Choroid plexus epithelial cell (primary cell): ENCODE measurements at places on chromosomes 7 and 10.

DNA sequence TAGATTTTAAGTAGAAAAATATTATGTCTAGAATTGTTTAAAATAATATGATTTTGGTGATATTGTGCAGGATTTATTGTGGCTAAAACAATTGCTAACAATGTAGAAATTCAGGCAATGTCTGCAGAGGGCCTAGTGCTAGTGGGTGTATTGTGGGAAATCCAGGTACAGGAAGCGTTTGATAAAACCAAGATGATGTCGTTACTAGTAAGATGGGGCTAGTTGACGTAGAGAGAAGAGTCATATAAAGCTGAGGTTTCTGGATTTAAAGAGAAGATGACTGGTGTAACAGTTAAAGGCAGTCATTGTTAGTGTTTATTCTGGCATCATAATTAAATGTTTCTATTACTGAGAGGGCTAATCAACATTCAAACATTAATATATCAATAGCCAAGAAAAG, 43.5 kb downstream of the ADK start:
- DNase-seq: no peak

DNA sequence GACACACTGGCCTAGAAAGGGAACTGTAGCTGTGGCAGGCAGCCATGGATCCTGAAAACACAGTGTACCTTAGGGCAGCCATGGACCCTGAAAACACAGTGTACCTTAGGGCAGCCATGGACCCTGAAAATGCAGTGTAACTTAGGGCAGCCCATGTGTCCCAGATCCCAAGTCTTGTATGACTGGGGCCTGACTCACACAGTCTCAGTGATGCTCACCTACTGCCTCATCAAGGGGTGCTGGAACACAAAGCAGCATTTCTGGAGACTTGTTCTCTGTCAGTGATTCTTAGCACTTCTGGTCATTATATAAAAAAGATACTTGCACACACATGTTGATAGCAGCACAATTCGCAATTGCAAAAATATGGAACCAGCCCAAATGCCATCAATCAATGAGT, 70.2 kb upstream of the LAMB4 start:
- DNase-seq: no peak

- DNase-seq: no peak
Measured at GRCh38 chr10:54081950-54082349, 719.1 kb downstream of the PCDH15 start.

DNA sequence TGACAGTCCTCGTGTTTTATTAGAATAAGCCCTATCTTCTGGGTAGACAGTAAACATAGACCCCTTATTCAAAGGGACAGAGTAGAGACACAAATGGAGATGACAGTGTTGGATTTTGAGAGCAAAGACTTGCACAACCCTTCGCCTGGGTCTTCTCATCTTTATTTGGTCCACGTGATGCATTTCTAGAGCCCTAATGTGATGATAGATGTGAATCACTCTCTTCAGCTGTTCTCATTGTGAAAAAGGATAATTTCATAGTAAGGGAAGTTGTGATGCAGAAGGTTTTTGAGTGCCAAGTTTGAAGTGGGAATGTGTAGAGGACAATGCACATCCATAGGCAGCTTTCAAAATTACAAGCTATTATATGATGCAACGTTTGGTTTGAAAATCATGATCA, 86.3 kb downstream of the CREB5 start:
- no peak for DNase-seq

DNA sequence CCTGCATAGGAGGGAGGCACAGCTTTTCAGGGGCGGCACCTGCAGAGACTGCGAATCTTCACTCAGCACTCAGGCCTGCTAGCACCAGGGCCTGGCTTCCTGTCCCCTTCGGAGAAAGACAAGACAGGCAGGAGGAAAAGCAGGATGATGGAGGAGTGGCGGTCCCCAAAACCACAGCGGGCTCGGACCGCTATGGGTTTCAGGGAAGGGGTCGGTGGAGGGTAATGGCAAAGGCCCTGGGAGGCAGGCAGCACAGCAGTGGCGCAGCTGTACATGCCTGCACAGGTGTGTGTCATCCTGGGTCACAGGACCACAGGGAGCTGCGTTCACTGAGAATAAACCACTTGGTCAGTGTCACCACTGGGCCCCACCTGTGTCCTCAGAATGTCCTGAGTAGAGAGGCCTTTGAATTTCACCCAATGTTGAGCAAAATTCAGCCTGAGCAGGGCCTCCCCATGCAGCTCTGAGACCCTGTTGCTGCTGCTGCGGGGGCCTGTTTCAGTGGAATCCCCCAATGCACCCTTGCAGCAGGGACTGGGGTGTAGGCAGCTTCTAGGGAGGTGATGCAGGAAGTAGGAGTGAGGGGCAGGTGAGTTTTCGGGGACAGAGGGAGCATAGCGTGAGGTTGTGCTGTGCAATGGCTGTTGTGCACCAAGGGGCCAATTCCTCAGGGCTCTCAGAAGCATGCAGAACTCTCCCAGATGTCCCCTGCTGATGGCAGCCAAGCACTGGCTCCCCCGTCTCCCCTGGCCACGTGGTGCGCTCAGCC, 90.6 kb upstream of the PPP2R2D start:
- no peak for DNase-seq

DNA sequence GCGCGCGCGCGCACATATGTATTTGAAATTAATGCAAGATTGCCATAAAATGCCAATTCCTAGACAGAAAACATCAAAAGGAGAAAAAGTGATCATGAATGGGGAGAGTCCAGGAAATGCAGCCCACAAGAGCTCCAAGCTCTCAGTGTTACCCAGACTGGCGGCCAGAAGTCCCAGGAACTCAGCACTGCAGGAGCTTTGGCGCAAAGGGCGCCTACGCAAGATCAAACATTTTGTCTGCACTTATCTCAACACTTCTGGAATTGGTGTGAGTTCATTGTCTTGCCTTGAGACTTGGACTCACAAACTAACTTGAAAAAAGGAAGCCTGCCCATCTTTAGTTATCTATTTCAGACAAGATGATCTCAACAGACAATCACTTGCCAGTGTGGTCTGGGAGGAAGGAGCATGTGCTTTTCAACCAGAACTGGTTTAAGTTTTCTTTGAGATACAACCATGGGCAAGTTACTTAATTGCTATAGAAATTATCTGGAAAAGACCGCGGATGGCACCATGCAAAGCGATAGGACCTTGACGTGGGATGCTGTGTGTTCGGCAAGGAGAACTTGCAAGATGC, 77.2 kb downstream of the KIAA1549 start:
- no peak for DNase-seq

DNA sequence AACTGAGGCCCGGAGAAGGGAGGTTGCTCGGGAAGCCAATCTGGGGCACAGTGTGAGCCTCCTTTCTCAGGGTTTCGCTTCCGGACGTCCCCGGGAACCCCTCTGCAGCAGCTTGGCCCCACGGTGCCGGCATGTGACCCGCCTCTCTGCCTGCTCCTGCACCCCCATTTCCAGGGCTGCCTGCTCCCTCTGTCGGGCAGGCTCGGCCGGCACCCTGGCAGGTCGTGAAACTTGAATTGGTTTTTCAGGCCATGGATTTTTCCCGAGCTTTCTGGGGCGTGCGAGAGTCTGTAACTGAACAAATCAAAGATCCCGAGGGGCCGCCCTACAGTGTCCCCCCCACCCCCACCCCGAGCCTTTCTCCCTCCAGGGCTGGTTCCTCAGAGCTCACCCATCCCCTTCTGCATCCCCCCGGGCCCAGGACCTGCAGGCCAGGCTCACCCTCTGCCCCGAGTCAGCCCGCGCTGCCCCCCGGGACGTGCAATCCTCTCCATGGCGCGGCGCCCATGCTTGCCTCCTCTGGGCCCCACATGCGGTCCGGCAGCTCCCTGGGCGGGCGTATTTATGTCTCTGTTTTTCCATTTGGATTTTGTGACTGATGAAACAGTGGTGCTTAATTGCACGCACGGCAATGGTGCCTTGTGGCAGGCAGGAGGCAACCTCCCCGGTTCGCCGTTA, 58.1 kb downstream of the UNCX start:
- DNase-seq: no peak

- no peak for DNase-seq
Measured at GRCh38 chr7:28362812-28363211, 49.5 kb upstream of the CREB5 start.

DNA sequence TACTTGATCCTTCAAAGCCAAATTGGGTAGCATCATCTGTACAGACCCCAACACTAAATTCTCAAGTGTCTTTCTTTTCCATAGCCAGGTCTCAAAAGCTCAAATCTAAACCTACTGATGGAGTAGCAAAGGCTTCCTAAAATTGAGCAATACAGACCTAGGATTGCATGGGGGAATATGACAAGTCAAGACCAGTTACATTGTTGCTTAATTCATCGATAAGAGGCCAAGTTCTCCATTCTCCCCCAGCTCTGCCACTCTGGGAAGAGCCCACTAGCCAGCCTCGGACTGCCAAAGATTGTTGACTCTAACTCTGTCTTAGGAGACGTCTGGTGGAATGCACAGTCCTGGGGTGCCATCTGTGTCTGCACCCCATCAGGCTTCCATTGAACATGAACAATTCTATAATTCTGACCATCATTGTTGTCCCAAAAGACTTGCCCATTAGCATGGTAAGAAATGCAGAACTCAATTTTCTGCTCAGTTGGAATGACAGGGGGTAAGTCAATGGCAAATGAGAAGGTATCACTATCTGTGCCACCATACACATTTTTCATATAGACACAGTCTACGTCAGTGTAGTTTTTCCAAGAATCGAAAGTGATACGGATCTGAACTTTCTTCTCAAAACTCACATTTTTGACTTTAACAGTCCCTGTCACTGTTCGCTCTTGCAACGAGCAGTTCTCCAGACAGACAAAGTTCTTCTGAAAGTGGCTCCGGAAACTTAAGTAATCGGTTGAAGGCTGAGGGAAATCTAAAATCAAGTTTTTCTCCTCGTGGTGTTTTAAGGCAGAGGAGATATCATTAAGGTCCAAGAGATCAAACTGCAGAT, 2.9 kb downstream of the PPP1R3C start:
- DNase-seq: no peak

- DNase-seq: no peak
Measured at GRCh38 chr10:114669648-114670047, 11.6 kb upstream of the ABLIM1 start.

- no peak for DNase-seq
Measured at GRCh38 chr7:53539558-53539957, 504.1 kb downstream of the POM121L12 start.

DNA sequence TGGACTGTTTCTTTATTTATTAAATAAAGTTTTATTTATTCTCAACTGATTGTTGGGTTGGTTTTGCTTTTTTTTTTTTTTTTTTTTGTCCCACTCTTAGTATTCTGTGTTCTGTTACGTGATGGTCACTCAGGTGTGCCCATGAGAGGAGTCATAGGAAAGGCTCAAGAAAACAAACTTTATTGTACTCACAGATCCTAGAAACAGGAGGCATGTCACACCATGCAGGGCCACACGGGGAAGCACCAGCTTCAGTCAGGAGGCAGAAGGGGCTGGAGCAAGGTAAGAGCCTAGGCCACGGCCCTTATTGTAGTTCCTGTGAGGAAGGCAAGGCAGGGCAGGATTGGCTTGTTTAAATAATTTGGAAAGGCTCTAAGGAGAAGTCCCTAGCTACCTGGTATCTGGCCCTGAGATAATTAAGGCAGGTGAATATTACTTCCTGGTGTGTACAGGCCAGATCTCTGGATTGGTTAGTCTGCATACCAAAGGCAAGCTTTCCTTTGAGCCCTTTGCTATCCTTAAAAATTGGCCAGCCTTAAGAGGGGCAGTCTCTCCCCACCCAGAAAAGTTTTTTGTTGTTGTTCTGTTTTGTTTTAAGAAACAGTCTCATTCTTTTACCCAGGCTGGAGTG, 8.3 kb downstream of the ATOH7 start:
- DNase-seq: no peak
